Psoas muscle (tissue), 8 donors: ENCODE measurements at places on chromosomes 1 and 21. TPM values are rescaled to one million over a fixed set of nuclear protein-coding genes. Genes with fewer than 3 reads are reported as not detected.

- DNase-seq = peak; percentile 41
Observed at GRCh38 chr1:3002349-3003038, 18.8 kb upstream of the ACTRT2 start.

GRCh38 chr1:236608930-236609726 lies 4.8 kb upstream of the HEATR1 start:
- peak; percentile 80 for DNase-seq

DNA sequence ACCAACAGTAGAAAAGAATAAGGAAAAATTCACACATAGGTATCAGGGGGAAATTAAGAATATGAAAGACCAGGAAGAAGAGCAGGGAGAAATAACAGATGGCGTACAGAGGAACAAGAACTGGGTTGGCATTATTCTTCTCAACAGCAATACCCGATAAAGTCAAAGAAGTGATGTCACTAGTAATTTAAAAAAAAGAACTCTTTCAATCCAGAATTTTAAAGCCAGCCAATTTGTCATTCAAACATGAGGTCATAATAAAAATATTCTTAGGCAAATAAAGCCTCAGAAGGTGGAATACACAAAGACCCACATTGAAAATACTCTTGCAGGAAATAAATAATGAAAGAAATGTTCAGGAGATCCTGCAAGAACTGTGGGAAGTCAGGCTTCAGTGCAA lies 8.8 kb downstream of the NCMAP start:
- no peak for DNase-seq

DNA sequence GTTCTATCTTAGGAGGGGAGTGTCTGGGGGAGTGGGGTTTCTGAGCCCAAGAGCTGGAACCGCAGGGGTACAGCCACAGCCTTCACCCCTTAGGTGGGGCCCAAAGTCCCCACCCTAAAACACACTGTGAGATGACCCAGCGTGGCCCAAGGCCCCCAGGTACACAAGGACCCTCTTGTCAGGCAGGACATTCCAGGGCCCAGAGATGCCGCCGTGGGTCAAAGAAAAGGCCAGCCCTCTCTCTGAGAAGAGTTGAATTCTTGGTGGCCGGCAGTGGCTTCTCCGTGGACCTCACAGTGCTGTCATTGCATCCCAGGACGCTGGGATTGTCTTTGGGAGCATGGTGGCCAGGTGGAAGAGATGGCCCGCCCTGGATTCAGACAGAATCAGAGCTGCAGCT lies 176.3 kb upstream of the C1orf174 start:
- DNase-seq = no peak

- no peak for DNase-seq
Observed at GRCh38 chr1:93668121-93668520, 13.5 kb downstream of the BCAR3 start.

DNA sequence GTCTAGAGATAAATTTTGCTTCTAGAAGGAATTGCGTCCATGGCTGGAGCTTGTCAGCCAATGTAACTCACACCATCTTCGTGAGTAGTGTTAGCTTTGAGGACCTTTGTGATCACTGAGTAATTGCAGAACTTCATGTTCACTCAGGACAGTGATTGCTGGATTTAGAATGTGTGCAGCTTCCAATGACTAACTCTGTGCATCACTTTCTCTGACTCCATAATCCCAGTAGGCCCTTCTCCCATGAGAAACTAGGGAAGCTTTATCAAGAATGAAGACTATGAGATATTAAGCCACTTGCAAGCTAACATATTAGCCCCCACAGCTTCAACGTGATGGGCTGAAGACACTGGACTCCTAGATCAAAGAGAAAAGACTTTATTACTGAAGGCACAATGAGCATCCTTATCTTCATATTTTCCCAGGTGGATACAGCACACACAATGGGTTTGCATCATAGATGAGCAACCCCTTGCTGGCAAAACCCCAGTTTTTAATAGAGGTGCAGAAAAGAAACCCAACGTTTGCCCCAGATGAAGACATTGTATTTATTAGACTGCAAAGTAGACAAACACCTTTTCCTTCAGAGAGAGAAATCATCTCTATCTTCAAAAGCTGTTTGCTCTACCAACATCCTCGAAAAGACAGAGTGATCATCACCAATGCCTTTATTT lies 561.0 kb downstream of the LTN1 start:
- DNase-seq = no peak

GRCh38 chr21:36792505-36792967 lies 93.6 kb downstream of the SIM2 start:
- peak; percentile 26 for DNase-seq

DNA sequence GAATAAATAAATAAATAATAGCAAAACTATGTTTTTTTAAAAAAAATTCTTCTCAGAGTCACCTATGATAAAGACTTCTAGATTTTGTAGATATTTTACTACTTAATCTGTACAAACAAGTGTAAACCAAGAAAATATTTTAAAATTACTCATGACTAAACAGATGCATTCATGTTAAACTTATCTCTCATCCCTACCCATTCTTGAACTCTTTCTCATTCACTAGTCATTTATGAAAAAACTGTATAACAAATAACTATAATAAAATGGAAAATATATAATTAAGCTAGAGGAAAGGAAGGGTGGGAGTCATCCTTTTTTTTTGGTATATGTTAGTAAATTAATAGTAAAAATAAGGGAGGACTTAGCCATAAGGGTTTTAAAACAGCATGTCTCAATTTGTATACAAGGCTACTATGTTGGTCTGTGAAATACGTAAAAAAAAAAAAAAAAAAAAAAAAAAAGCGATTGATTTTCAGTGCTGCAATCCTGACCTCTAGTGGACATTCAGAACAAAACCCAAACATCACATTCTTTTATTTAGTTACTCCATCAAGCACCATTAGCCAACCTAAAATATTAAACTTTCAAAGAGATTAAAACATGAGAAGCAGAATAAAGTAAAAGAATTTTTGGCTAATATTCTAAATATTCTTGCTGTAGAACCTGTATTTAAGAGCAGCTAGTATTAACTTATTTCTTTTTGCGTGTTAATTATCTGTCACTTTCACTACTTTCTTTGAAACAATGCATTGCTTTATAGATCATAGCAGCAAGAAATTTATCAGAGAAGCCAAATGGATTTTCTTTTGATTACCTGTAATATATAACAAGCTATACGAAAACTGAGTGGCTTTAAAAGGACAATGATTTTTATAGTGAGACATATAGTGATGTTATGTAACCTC lies 255.8 kb upstream of the CACYBP start:
- no peak for DNase-seq

- DNase-seq = no peak
Observed at GRCh38 chr1:221809091-221810029, 67.5 kb upstream of the DUSP10 start.

DNA sequence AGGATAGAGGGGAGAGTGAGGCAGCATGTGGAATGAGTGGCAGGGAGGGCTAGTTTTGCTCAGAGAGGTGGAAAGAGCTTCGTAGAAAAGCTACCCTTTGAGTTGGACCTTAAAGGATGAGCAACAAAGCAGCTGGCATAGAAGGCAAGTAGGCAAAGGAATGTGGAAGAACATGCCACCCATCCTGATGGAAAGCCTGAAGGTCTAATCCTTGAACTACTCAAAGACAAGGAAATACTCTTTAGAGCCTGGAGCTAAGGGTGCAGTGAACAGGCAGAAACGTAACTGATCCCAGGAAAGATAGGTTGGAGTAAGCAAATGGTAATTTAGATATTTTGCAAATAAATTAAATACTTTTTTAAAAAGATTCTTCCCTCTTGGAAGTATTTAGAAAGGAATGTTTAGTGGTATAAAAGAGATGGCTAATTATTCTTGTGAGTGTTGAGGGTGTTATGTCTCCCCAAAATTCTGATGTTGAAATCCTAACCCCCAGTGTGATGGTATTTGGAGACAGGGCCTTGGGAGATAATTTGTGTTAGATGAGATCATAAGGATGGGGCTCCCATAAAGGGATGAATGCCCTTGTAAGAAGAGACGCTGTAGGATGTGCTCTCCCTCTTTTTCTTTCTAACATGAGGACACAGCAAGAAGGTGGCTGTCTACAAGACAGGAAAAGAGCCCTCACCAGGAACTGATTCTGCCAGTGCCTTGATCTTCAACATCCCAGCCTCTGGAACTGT lies 308.1 kb upstream of the RUNX1 start:
- DNase-seq = no peak

DNA sequence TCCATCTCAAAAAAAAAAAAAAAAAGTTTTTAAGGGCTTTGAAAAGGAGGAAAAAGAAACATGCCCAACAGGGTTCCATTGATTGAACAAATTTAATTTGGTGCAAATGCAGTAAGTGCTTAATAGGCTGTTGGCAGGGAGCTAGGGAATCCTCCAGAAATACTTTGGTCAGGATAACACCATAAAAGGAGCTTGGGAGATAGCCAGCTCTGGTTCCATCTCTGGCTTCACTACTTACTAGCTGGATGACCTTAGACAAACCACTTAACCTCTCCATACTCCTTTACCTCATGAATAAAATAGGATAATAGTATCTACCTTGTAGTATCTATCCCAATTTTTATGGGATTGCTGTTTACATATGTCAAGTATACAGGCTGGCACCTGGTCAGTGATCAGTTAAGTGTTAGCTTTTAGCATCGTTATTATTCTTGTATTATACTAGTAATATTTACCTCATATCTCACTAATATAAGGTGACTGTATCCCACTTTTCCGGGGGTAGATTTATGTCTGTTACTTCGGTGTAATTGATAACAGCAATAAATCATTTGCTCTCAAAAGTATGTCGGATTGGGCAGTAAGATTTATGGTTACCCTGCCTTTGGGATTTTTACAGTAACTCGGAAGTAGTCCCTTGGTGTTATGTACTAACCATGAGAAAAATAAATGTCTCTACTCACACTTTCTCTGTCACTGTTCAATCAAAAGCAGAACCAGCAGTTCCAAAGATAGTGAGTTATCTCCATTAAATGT lies 36.4 kb downstream of the BTG3 start:
- DNase-seq = no peak

DNA sequence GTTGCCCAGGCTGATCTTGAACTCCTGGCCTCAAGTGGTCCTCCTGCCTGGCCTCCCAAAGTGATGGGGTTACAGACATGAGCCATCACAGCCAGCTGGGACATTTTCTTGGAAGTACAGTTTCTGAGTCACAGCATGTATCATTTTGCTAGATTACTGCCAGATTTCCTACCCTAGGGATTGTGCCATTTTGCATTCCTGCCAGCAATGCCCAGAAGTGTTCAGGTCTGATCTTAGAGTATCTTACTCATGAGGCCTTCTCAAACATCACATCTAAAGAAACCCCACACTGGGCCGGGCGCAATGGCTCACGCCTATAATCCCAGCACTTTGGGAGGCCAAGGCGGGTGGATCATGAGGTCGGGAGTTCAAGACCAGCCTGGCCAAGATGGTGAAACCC lies 10.2 kb downstream of the BMP8A start:
- no peak for DNase-seq

- DNase-seq = no peak
Observed at GRCh38 chr1:153959454-153959853, 1.0 kb upstream of the CRTC2 start.

DNA sequence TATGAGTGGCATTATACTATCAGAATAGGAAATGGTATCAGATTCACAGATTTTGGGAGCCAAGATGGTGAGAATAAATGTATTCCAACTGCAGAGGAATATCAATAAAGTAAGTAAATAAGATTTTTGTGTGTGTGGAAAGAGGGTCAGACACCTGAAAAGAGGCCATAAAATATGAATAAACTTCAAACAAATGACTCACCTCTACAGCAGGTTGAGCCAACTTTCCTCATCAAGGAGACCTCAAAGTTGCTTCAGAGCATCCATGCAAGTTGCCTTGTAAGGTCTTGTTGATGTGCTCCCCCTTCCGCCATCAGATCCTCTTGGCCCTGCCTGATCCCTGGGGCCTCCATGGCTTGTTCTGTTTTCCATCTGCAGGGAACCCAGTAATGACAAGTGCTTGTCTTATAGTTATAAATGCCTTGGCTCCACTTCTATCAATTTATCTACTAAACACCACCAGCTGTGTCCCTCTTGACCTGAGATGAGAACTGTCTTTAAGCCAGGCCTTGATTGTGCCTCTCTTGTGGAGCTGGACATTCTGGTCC lies 775.6 kb downstream of the LTN1 start:
- no peak for DNase-seq

GRCh38 chr21:16262091-16262490 lies 532.3 kb downstream of the USP25 start:
- DNase-seq = no peak

- no peak for DNase-seq
Observed at GRCh38 chr1:22861764-22862440, 110.8 kb downstream of the LACTBL1 start.

GRCh38 chr1:208942394-208943130 lies 641.0 kb upstream of the CAMK1G start:
- DNase-seq = no peak

Gene MAP10
- 4.0 TPM for total RNA-seq

Gene AMIGO1
- total RNA-seq = 8.7 TPM

Gene OR6K6
- not detected for total RNA-seq

Gene FAM78B
- 8.2 TPM for total RNA-seq

Gene NDUFS5
- 276 TPM for total RNA-seq

Gene GJA4
- 9.1 TPM for total RNA-seq

Gene ARTN
- not detected for total RNA-seq

Gene COL11A1
- total RNA-seq = 0.76 TPM
